Frontal cortex (tissue), 4 donors: ENCODE measurements at places on chromosomes 6 and 20. TPM values are rescaled to one million over a fixed set of nuclear protein-coding genes. Genes with fewer than 3 reads are reported as not detected.

GRCh38 chr6:78771586-78771985 lies 95.8 kb upstream of the IRAK1BP1 start:
- DNase-seq = no peak

- DNase-seq = peak; percentile 60
Measured at GRCh38 chr20:25296094-25297093, 48.5 kb downstream of the PYGB start.

DNA sequence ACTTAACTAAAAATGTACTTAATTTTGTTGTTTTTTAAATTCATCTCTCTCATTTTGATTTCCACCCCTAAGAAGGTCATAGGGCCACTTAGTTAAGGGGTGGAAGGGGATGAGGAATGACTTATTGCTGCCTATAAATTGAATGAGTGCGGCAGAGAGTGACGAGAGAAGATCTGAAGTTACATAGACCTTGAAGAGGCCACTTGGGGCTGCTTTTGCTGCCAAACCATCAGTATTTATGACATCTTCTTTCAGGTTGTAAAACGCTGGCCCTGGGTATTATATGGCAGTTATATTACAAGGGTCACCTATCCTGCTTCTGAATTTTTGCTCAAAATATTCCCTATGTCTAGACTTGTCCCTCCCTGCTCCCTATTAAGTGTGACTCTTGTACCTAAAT lies 119.6 kb upstream of the RIMS1 start:
- no peak for DNase-seq

Gene VSTM2L
- 201 TPM for total RNA-seq

- no peak for DNase-seq
Measured at GRCh38 chr20:22507240-22507961, 77.0 kb downstream of the FOXA2 start.

Gene TGM2
- total RNA-seq = 3.3 TPM

GRCh38 chr6:169189182-169189581 lies 64.5 kb downstream of the THBS2 start:
- no peak for DNase-seq

DNA sequence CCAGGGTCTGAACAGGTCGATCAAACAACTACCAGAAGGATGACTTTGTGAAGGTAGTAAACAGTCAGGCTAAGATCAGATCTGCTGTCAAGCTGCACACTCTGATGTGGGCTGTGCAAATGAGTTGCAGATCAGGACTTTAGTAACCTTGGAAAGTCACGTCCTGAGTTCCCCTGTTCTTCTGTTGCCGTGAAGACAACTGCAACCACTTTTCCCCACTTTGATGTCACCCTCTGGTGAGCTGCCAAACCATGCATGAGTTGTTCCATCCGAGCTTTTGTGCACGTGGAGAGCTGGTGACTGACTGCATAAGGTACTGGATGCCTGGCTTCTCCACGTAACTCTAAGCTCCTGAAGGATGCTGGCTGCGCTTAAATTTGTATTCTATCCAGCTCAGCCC lies 111.0 kb downstream of the CD83 start:
- DNase-seq = no peak
